Esophagus squamous epithelium (tissue), 5 donors: ENCODE measurements at places on chromosomes 2 and 18.

- DNase-seq, result no peak
Observed at GRCh38 chr2:176495826-176496225, 226.6 kb downstream of the MTX2 start.

DNA sequence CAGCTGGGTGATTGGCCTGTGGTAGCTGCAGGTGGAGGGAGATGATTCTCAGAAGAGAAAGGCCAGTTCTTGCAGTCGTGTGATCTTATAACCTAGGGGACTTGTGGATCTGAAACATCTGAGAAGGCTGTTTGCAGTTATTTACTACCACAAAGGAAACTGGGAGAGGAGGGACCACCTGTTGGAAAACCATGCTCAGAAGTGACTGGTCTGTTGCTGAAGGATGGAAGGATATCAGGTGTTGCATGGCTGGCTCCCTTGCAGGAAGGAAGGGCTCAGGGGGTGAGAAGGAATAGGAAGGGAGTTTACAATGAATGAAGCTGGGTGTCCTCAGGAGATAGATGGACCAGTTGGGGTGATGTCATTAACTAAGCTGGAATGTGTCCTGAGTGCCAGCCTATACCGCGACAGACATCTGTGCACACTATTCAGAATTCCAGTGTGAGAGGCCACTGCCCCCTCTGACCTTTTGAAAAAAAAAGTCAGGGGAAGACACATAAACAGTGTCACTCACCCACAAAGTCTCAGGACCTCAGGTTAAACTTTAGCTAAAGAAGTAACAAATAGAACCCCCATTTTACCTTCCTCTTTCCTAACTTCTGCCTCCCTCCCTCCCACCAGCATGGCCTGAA, 17.5 kb downstream of the IGFBP2 start:
- no peak for DNase-seq

GRCh38 chr2:205585449-205586383, 96.6 kb upstream of the NRP2 start:
- DNase-seq, result no peak

GRCh38 chr18:10261344-10262276, 192.8 kb upstream of the APCDD1 start:
- no peak for DNase-seq

DNA sequence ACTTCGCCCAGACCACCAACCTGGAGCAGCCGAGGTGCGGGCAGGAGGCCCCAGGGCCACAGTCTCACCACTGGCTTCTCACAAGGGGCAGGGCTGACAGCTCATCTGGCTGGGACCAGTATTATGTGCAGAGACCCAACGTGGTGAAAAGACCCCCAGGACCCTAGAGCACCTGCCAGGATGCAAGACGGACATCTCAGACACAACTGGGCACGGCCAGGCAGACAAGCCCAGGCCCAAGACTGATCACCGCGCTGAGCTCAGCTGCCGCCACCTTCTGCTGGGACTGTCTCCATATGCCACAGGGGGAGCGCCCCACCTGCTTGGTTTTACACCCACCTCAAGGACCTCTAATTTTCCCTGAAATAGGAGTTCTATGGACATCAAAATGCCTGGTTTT, 23.2 kb downstream of the HDAC4 start:
- DNase-seq, result no peak

- no peak for DNase-seq
Observed at GRCh38 chr18:2854875-2855274, 8.1 kb downstream of the EMILIN2 start.

DNA sequence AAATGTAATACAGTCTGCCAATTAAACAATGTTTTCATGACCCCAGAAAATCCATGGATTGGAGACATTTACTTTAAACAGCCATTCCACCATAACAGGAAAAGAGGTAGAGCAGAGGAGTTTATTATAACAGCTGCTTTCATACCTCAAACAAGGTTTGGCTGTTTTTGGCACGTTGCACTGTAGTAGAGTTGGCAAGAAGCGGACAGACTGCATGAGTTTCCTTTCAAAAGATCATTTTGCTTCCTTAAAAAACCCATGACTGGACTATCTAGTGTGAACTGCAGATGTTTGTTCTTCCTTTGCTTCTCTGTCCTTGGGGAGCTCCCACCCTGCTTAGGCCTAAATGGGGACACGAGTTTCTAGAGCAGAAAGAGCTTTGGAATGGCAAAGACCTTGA, 108.5 kb upstream of the THOC1 start:
- no peak for DNase-seq

- DNase-seq, result no peak
Observed at GRCh38 chr2:105139556-105140239, 101.8 kb downstream of the MRPS9 start.

DNA sequence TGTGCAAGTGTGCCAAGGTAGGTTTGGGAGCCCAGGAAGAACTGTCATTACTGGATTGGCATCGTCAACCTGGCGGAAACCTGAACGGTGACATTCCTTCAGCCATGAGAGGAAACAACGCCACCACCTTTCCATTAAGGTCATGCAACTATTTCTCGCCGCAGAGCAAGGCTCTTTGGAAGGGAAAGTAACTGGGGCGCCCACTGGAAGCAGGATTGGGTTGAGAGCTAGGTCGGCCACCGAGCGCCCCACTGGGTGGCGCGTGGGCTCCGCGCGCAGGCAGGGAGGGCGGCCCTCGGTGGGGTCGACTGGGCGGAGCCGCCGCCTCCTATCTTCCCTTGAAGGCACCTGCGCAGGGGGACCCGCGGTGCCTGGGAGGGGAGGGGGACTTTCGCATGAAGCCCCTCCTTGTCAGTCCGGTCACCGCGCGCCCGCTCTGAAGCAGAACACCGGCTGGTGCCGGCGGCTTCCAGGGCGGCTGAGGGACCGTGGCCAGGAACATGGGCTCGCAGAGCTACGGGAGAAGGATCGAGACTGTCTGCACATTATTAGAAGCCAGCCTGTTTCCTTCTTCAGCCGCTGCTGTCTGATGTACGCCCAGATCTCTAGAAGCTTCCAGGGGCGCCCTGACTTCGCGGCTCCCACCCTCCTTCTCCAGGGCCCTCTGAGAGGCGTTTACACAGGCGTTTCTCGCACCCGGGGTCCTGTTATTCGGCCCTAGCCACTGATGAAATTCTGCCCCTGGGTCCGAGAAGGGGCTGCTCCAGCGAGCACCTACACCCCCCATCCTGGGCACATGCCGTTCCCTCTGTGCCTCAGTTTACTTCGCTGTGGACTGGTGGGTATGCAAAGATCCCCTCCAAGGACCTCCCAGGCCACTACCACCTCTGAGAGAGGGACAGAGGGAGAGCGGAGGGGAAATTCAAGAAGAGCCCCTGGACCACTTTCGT, 27.3 kb upstream of the MAL start:
- DNase-seq, result no peak

DNA sequence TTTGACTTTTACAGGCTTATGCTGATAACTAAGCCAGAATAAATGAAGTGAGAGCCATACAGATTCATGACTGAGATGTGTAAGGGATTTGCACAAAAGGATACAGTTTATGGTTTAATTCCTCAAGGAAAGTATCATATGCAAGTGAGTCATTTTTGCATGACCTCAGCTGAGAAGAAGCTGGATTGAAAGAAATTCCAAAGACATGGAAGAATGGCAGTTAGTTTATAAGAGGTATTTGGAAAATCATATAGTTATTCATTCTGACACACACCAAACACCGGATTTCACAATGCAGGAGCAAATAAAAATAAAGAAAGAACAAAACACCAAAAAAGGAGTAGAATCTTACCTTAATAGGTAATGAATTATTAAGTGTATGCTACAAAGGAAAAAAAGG, 83.2 kb upstream of the RND3 start:
- no peak for DNase-seq

DNA sequence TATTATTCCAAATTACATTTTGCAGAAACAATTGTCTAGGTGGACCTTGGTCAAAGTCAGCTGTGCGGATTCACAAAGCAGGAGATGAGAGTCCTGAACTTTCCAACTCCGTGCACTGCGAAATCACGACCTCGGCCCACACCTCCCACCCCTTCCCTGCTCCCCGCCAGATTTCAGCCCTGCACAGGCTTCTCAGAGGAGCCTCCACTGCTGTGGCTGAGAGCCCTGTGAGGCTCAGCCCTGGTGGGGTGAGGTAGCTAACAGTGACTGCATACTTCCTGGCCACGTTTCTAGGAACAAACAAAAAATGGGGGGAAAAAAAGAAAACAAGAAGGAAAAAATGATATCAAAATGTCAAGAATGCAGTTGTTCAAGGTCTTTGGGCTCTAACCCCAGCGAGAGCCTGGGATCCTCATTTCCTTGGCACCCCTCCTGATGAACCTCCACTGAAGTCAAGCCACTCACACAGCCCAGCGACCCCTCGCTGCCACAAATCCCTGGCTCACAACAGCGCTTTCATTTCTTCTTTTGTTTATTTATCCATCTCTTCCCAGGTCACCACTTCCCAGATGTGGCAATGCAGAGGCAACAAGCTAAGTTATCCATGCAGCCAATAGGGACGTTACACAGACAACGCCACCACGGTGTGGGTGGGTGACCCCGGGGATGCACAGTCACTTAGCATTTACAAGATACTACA, 729.7 kb upstream of the ID2 start:
- no peak for DNase-seq

- DNase-seq, result no peak
Observed at GRCh38 chr18:12750715-12751502, 48.1 kb downstream of the PSMG2 start.

DNA sequence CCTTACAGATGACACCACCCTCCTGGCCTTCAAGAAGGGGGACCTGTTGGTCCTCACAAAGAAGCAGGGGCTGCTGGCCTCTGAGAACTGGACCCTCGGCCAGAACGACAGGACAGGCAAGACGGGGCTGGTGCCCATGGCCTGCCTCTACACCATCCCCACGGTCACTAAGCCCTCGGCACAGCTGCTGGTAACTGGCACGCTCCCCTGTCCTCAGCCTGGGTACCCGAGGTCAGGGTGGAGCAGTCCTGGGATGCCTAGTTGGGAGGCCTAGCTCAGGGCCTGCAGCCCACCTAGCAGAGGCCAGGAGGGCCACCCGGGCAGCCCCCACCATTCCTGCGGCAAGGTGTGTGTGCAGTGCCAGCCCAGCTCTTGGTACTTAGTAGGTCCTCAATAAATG, 16.3 kb upstream of the GPR17 start:
- DNase-seq, result no peak

DNA sequence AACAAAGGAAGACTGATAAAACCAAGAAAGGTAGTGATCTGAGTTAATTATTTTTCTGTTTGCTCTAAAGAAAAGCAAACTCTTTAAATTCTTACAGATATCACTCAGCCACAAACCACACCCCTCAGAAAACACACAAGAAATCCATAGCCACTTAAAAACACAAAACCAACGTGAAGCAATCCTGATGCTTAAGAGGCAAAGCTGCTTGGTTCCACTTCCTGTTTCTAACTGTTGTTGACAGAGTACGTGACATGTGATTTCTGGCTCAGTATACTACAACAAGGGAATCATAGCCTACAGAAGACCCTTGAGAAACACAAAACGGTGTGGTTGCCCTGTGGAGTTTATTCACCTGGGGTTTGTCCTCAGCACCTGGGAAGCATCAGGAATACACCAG, 240.9 kb upstream of the APCDD1 start:
- no peak for DNase-seq

DNA sequence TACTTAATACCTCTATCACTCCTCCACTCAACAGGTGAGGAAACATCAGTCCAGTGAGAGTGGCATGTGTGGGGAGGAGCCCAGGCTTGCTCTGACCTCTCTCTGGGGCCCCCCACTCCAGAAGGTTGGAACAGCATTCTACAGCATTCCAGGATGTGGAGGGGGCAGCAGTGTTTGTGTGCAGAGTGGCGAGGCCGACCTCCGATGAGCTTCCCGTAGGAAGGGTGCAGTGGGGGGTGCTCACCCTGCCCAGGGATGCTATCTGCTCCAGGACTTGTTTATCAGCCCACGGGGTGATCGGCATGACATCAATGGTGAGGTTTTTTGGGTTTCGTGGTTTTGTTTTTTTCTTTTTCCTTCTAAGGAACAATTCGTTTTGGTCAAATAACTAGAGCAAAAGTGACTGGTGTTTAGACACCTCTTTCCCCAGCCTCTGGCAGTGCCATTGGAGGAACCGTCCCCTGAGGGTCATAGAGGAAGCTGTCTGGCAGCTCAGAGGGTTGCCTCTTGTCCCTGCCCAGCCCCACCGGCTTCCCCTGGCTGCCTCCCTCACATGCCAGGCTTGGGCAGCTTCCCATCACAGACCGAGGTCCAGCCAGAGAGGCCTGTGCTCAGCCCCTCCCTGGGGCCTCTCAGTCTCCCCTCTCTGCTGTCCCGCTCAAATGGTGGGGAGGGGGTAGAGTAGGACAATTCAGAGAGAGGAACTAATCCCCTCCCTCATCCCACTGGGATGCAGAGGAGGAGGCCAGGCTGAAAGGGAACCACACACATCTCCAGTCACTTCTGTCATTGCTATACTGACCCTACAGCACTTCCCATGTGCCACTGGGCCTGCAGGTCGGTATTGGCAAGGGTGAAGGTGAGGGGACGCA, 96.5 kb downstream of the ZFP36L2 start:
- no peak for DNase-seq

DNA sequence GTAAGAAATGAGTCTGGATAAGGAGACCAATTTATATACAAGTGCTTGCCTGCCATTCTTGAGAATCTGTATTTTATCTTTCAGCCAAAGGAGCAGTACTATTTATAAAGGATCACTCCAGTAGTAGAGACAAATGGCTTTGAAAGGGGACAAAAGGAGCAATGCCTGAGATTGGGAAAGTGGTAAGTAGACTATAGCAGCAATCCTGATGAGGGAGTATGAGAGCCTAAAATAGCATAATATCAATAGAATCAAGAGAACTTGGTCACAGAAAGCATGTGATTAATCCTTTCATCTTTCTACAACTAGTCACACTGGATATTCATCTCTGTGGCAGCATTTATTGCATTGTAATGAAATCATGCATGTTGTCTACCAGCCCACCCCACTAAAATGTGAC, 20.2 kb downstream of the NRXN1 start:
- no peak for DNase-seq
